Body of pancreas (tissue), 4 donors: ENCODE measurements at places on chromosomes 13 and 19. TPM values are rescaled to one million over a fixed set of nuclear protein-coding genes. Genes with fewer than 3 reads are reported as not detected.

The MYPOP gene
- total RNA-seq, result 6.7 TPM

The LRRC63 gene
- not detected for total RNA-seq

The GPC5 gene
- not detected for total RNA-seq

The DYRK1B gene
- 21.1 TPM for total RNA-seq

The POLD1 gene
- 13.8 TPM for total RNA-seq

The CHST8 gene
- total RNA-seq, result not detected

The PDE4C gene
- total RNA-seq, result under 0.01 TPM

The HRC gene
- total RNA-seq, result 4.3 TPM

The SLITRK1 gene
- 1.6 TPM for total RNA-seq

The TMEM143 gene
- 16.1 TPM for total RNA-seq

The SPTBN4 gene
- 1.8 TPM for total RNA-seq

The IZUMO2 gene
- not detected for total RNA-seq

The CEACAM3 gene
- not detected for total RNA-seq

The PROZ gene
- not detected for total RNA-seq

The SIGLEC12 gene
- total RNA-seq, result not detected

The ZNF628 gene
- 8.2 TPM for total RNA-seq

The FAAP24 gene
- total RNA-seq, result 4.9 TPM

The PINLYP gene
- not detected for total RNA-seq

The ZNF723 gene
- total RNA-seq, result not detected

The ZNF729 gene
- not detected for total RNA-seq

The UBL5 gene
- 120 TPM for total RNA-seq

The KLK6 gene
- not detected for total RNA-seq

The TIMM29 gene
- 34.6 TPM for total RNA-seq

The ZFR2 gene
- total RNA-seq, result not detected

The C5AR2 gene
- total RNA-seq, result 0.52 TPM

The PSG11 gene
- not detected for total RNA-seq

The MIER2 gene
- 3.1 TPM for total RNA-seq

The DIRAS1 gene
- total RNA-seq, result 4.9 TPM

The LILRA1 gene
- 0.26 TPM for total RNA-seq

The ODAD3 gene
- total RNA-seq, result not detected

The LPAR6 gene
- 11.7 TPM for total RNA-seq

The MIPEP gene
- 14.8 TPM for total RNA-seq

The DKKL1 gene
- not detected for total RNA-seq

The ZNF570 gene
- total RNA-seq, result 2.9 TPM

The ZIC2 gene
- not detected for total RNA-seq

The CEACAM6 gene
- 27.0 TPM for total RNA-seq

The SPC24 gene
- 6.9 TPM for total RNA-seq
